Activated T-helper 1 cell treated with anti-CD3 and anti-CD28 coated beads, Interleukin-12 subunit alpha, Interleukin-12 subunit beta, Interleukin-2, Interleukin-4 antibody, amounts not matched to agents 30 ng/mL and 10 ng/mL and 1 ng/mL, durations not matched to agents 14 hours and 24 hours and 36 hours (primary cell): ENCODE measurements at places on chromosomes 7 and 10. TPM values are rescaled to one million over a fixed set of nuclear protein-coding genes. Genes with fewer than 3 reads are reported as not detected.
A peak's percentile ranks its signal among the peaks of the same experiment; 100 is the strongest.

DNA sequence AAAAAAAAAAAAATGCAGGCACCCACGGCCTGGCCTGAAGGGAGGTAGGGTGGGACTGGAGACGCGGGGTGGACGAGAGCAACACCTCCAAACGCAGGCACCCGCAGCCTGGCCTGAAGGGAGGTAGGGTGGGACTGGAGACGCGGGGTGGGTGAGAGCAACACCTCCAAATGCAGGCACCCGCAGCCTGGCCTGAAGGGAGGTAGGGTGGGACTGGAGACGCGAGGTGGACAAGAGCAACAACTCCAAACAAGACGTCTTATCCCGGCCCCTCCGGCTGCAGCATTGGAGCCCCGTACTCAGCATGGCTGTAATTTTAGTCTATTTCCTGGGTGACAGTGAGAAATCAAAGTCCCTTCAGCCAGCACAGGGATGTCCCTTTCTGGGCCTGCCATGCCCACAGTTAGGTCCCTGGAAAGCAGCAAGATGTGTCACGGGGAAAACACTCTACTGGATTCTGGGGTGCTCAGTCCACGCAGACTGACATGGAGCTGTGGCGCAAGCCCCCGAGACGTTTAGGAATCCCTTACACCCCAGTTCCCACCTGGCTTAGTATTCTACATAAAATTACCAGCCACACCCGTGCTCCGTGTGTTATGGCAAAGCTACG lies 119.9 kb downstream of the WDR37 start:
- H3K36me3 ChIP-seq: no peaks in the 10 kb centered on the region
- no peak overlapping the region for H3K27ac ChIP-seq
- no peaks in the 10 kb centered on the region for H3K4me1 ChIP-seq
- H3K27me3 ChIP-seq: peaks cover 2% of the 10 kb centered on the region

GRCh38 chr7:7183061-7183837 lies 905 bp downstream of the C1GALT1 start:
- peak overlapping the region; percentile 85 for H3K27ac ChIP-seq
- peak; percentile 51 for DNase-seq
- H3K4me3 ChIP-seq: peak overlapping the region; percentile 94

The ANKRD61 gene
- 0.44 and 0.56 TPM in 2 replicates for total RNA-seq

The ZNF467 gene
- 0.10 TPM in 2 replicates for total RNA-seq

The SGMS1 gene
- 18.2 and 18.6 TPM in 2 replicates for total RNA-seq

- no peaks in the 10 kb centered on the region for H3K27me3 ChIP-seq
- H3K4me1 ChIP-seq: no peaks in the 10 kb centered on the region
- no peak overlapping the region for H3K4me3 ChIP-seq
- peaks cover 3% of the 10 kb centered on the region for H3K36me3 ChIP-seq
Observed at GRCh38 chr7:391961-392524, 102.1 kb downstream of the FOXL3 start.
